Fibroblast of lung (primary cell): ENCODE measurements at places on chromosomes 16 and 17. TPM values are rescaled to one million over a fixed set of nuclear protein-coding genes. Genes with fewer than 3 reads are reported as not detected.
A peak's percentile ranks its signal among the peaks of the same experiment; 100 is the strongest.

The SLC6A2 gene
- not detected in 2 replicates for polyA plus RNA-seq

DNA sequence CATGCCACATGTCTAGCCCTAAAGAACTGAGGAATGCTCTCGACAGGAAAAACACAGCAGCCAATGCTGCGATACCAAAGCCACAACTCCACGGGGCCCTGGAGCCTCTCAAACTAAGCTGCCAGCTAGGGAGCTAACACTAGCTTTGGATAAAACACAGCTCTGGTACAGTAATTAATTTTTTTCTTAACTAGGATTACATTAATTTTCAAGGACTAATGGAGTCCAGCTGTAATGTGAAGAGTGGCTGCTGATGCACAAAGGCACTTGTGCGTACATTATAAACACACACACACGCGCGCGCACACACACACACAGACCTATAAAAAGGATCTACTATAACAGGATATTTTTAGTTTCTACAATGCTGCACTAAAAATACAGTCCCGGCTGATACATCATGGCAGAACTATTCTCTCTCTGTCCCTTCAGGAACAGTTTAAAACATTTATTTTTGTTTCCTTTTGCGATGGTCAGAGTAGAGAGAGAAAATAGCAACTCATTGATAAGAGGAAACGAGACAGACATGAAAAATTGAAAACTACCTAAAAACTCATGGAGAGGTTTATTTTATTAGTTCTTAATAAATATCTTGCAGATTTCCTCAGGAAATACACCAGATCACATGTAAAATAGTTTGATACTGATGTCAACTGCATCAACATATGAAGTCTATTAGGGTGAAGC, 88.5 kb downstream of the SMG6 start:
- H3K36me3 ChIP-seq = no peaks in the 10 kb centered on the region
- H3K27me3 ChIP-seq = no peaks in the 10 kb centered on the region
- H3K4me3 ChIP-seq = peak overlapping the region; percentile 10
- peak overlapping the region; percentile 93 for H3K27ac ChIP-seq

The SSTR5 gene
- polyA plus RNA-seq = not detected in 2 replicates

GRCh38 chr17:67246653-67247415, 1.8 kb upstream of the HELZ start:
- no peak overlapping the region for H3K27ac ChIP-seq
- H3K36me3 ChIP-seq = no peaks in the 10 kb centered on the region
- H3K27me3 ChIP-seq = no peaks in the 10 kb centered on the region
- peaks cover 6% of the 10 kb centered on the region for H3K4me1 ChIP-seq
- DNase-seq = peak; percentile 73

GRCh38 chr16:9338068-9338467, 246.6 kb downstream of the HAPSTR1 start:
- DNase-seq = no peak
- H3K36me3 ChIP-seq = no peaks in the 10 kb centered on the region
- no peak overlapping the region for H3K4me3 ChIP-seq
- no peaks in the 10 kb centered on the region for H3K4me1 ChIP-seq

The BRICD5 gene
- polyA plus RNA-seq = 0.23 and 0.33 TPM in 2 replicates

- H3K36me3 ChIP-seq = no peaks in the 10 kb centered on the region
- H3K4me3 ChIP-seq = no peak overlapping the region
- H3K4me1 ChIP-seq = no peaks in the 10 kb centered on the region
- H3K27ac ChIP-seq = no peak overlapping the region
Measured at GRCh38 chr16:83356266-83356665, 451.5 kb upstream of the HSBP1 start.

The C16orf46 gene
- 0.24 and 0.33 TPM in 2 replicates for polyA plus RNA-seq

- DNase-seq = peak; percentile 86
- no peak overlapping the region for H3K27ac ChIP-seq
- H3K27me3 ChIP-seq = no peaks in the 10 kb centered on the region
Measured at GRCh38 chr16:64428463-64429113, 693.3 kb downstream of the CDH11 start.

DNA sequence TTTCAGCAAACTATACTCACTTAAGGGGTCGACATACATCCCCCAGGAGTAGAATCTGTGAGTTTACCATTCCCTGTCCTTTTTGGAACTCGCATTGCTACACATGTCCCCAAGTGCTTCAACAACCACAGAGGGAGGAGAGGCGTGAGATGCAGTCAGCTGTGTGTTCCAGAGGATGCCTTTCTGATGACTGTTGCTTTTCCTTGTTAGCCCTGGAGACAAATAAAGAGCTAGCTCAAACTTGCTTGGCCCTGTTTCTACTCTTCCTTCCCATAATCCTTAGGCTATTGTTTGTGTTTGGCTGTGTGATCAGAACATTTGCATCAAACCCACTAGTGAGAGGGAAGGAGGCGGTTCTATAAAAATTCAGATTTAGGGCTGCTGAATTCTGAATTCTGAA, 264.0 kb downstream of the ENGASE start:
- H3K27ac ChIP-seq = no peak overlapping the region
- no peaks in the 10 kb centered on the region for H3K4me1 ChIP-seq
- peak; percentile 18 for DNase-seq

The C16orf96 gene
- polyA plus RNA-seq = 0.01 TPM in 1 of 2 replicates, not detected in the other

DNA sequence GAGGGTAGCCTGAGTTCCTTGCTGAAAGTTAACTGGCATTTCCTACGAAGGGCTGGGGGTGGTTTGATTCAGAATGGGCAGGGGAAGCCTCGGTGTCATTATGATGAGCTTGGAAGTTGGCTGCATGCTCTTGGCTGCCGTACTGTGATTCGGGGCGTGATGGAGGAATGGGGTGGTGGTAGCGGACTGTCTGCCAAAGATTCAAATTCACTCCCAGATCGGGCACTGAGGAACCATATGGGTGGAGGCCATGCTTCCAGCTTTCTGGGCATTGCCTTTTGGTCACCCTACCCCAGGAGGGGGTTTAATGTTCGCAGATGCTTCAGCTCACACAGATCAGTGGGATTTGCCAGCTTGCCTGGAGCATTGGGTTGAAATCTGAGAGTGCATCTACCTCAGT, 492.8 kb upstream of the EEF2KMT start:
- no peaks in the 10 kb centered on the region for H3K27me3 ChIP-seq
- no peaks in the 10 kb centered on the region for H3K36me3 ChIP-seq
- no peak overlapping the region for H3K27ac ChIP-seq
- no peaks in the 10 kb centered on the region for H3K4me1 ChIP-seq

GRCh38 chr17:82786427-82786826, 34.6 kb downstream of the TBCD start:
- DNase-seq = no peak
- peaks cover 12% of the 10 kb centered on the region for H3K36me3 ChIP-seq
- H3K4me1 ChIP-seq = peaks cover 3% of the 10 kb centered on the region
- H3K4me3 ChIP-seq = no peak overlapping the region

DNA sequence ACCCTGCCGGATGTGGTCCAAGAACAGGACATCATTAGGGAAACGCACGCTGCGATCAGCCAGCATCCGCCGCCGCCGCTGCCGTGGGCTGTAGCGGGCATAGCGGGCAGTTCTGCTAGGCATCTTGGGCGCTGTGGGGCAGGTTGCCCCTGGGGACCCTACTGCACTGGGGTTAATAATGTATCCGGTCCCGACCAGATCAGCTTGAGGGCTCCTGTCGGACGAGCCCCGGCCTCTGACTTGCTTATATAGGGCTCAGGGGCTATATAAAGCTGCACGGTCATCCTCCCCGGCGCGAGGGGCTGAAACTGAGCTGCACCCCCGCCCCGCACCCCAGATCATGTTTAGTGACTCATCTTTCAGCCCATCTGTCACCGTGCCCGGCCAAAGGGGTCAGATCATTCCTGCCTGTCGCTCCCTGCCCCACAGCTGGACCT, at the start of gene PPP1R27:
Gene PPP1R27, minus strand, starts transcription at position 220 of the 437 bp plus-strand sequence. Its CDS starts 97 bp downstream, at position 123.
- peaks cover 7% of the 10 kb centered on the region for H3K4me1 ChIP-seq
- H3K27ac ChIP-seq = peak within 1 kb of the TSS; percentile 95
- H3K36me3 ChIP-seq = no peaks in the 10 kb centered on the region
- no peaks in the 10 kb centered on the region for H3K27me3 ChIP-seq

DNA sequence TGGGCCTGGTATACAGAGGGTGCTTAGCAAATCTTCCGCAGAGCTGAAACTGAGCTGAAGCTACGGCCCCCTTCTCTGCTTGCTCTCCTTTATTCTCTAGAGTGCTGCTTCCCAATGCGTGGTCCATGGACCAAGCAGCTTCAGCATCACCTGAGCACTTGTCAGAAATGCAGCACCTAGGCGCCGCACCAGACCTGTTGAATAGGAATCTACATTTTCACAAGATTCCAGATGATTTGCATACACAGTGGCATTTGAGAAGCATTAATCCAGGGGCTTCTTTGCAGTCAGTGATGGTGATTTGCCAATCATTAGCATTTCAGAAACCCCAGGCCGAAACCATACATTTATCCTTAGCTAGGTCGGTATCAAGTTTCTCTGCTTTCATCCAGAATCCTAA, 204.2 kb downstream of the CDH13 start:
- H3K36me3 ChIP-seq = no peaks in the 10 kb centered on the region
- no peak for DNase-seq
- H3K4me3 ChIP-seq = no peak overlapping the region
- H3K4me1 ChIP-seq = no peaks in the 10 kb centered on the region
- no peaks in the 10 kb centered on the region for H3K27me3 ChIP-seq

- DNase-seq = peak; percentile 31
- H3K27me3 ChIP-seq = no peaks in the 10 kb centered on the region
- peaks cover 12% of the 10 kb centered on the region for H3K36me3 ChIP-seq
- H3K27ac ChIP-seq = no peak overlapping the region
- no peaks in the 10 kb centered on the region for H3K4me1 ChIP-seq
Measured at GRCh38 chr16:84569382-84569987, 48.4 kb downstream of the COTL1 start.

- peaks cover 2% of the 10 kb centered on the region for H3K4me1 ChIP-seq
- no peaks in the 10 kb centered on the region for H3K36me3 ChIP-seq
- H3K27me3 ChIP-seq = no peaks in the 10 kb centered on the region
- no peak for DNase-seq
Measured at GRCh38 chr16:30546115-30546514, 11.5 kb upstream of the ZNF747 start.

GRCh38 chr16:81838794-81839193, 59.7 kb downstream of the PLCG2 start:
- no peak overlapping the region for H3K27ac ChIP-seq
- H3K27me3 ChIP-seq = no peaks in the 10 kb centered on the region
- H3K4me1 ChIP-seq = no peaks in the 10 kb centered on the region
- H3K36me3 ChIP-seq = no peaks in the 10 kb centered on the region

The CLEC19A gene
- polyA plus RNA-seq = not detected in 2 replicates

The PLLP gene
- 0.02 and 0.05 TPM in 2 replicates for polyA plus RNA-seq

GRCh38 chr16:10232757-10233156, 50.5 kb upstream of the GRIN2A start:
- H3K36me3 ChIP-seq = no peaks in the 10 kb centered on the region
- no peak overlapping the region for H3K27ac ChIP-seq
- DNase-seq = no peak
- no peaks in the 10 kb centered on the region for H3K4me1 ChIP-seq
- H3K4me3 ChIP-seq = no peak overlapping the region

- peaks cover 46% of the 10 kb centered on the region for H3K4me1 ChIP-seq
- no peaks in the 10 kb centered on the region for H3K36me3 ChIP-seq
- peak overlapping the region; percentile 46 for H3K27ac ChIP-seq
Measured at GRCh38 chr17:66542967-66543520, 240.6 kb downstream of the PRKCA start.

The KCNJ2 gene
- polyA plus RNA-seq = 6.6 and 8.1 TPM in 2 replicates

DNA sequence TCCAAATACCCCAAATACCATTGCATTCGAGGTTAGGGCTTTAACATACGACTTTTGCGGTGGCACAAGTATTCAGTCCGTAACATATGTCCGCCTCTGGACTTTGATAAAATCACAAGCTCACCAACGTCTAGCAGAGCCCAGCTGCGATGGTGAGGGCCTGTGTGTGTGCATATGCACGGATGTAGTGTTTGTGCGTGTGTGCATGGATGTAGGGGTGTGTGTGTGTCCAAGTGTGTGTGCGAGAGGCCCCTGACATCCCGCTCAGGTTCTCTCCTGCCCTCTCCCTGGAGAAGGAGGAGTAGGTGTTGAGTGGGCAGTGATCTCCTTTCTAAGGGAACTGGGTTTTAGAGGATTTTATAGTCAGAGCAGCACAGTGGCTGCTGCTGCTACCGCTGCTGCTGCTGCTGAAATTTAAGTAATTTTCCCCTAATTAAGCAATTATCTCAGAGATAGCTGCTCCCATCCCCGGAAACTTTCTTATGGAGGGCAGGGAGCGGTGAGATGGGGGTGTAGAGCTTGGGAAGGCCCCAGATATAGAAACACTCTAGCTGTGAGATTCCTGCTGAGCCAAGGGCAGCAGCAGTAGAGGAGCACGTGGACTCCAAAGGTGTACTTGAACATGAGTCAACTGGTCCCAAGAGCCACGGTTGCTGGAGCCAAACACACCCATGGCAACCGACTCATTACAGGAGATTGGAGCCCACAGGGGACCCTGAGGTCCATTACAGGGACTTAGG, 121.7 kb upstream of the SDK2 start:
- H3K27ac ChIP-seq = no peak overlapping the region
- H3K4me1 ChIP-seq = peaks cover 3% of the 10 kb centered on the region
- H3K27me3 ChIP-seq = no peaks in the 10 kb centered on the region
- no peak for DNase-seq
- H3K36me3 ChIP-seq = no peaks in the 10 kb centered on the region

DNA sequence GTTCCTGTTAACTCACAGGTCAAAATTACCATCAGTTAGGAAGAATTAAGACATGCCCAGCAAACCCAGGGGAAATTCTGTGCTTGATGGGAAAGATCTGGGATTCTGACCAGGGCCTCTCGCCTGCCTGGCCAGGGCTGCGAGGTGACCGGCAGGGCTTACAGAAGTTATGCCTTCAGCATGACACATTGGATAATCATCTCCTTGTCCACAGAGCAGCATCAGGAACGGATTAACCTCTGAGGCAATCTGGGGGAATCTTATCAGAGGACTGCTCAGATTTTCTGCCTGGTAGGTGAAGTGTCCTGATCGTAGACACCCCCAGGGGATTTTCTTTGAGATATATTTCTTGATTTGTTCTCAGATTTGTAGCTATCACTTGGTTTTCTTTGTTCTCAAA, 172.5 kb downstream of the HS3ST3A1 start:
- peak; percentile 92 for DNase-seq
- no peaks in the 10 kb centered on the region for H3K27me3 ChIP-seq
- H3K4me3 ChIP-seq = no peak overlapping the region
- H3K27ac ChIP-seq = no peak overlapping the region
- H3K36me3 ChIP-seq = no peaks in the 10 kb centered on the region
